ENCODE measurements at places on chromosomes 7 and 10. TPM values are rescaled to one million over a fixed set of nuclear protein-coding genes. Genes with fewer than 3 reads are reported as not detected.

- H3K27me3 ChIP-seq, result no peaks in the 10 kb centered on the region
- H3K27ac ChIP-seq, result no peak overlapping the region
- H3K36me3 ChIP-seq, result no peaks in the 10 kb centered on the region
- H3K4me1 ChIP-seq, result peaks cover 39% of the 10 kb centered on the region
- no peak overlapping the region for H3K4me3 ChIP-seq
These were observed 1.7 kb upstream of the UPP1 start for GRCh38 chr7:48087349-48087748.

DNA sequence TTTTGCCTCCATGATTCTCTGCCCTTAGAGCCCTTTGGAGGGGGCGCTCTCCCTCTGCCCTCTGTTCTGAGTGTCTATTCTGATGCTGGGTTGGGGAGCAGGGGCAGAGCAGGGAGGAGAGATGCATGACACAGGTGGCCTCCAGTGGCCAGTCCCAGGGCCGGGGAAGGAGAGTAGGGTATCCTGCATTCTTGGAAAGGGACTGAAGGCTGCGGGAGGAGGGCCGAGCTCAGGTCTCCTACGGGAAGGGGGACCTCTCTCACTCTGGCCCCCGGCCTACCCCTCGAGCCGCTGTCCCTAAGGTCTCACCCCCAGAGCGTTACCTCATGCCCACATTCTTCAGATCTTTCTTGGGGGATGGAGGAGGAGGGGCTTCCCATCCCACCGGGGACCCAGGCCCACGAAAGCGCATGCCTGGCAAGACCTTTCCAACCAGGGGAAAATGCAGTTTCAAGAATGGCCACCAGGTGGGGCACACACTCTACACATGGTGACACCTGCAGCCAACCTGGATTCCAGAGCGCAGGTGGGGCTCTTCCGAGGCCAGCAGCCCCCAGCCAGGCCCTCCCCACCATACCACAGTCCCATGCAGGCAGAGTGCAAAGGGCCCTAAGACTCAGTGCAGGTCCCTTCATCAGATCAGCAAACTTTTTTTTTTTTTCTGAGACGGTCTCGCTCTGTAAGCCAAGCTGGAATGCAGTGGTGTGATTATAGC is 86.4 kb downstream of the MYL10 start:
- no peaks in the 10 kb centered on the region for H3K4me1 ChIP-seq
- no peak overlapping the region for H3K27ac ChIP-seq
- H3K36me3 ChIP-seq, result no peaks in the 10 kb centered on the region

- no peak overlapping the region for H3K27ac ChIP-seq
- no peaks in the 10 kb centered on the region for H3K27me3 ChIP-seq
- no peaks in the 10 kb centered on the region for H3K36me3 ChIP-seq
- DNase-seq, result no peak
- H3K4me3 ChIP-seq, result no peak overlapping the region
These were observed 1.0 kb upstream of the PILRA start for GRCh38 chr7:100372256-100372655.

DNA sequence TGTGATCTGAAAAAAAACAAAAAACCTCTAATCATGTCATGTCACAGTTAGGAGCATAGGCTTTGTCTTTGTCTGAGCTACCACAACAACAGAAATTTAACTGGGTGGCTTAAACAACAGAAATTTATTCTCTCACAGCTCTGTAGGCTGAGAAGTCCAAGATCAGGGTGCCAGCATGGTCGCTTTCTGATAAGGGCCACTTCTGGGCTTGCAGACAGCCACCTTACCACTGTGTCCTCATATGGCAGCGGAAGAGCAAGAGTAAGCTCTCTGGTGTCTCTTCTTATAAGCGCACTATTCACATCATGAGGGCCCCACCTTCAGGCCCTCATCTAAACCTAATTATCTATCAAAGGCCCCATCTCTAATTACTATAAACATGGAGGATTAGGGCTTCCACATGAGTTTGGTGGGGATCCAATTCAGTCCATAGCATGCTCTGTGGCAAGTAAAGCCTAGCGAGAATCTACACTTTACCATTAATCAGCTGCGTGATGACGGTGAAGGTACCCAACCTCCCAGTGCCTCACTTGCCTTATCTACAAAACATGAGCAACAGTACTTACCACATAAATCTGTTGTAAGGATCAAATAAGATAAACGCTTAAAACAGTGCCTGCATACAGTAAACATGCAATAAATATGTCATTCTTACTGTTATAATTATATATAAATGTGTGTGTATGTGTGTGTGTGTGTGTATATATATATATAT is 17.3 kb downstream of the ZNF438 start:
- no peaks in the 10 kb centered on the region for H3K36me3 ChIP-seq
- no peak overlapping the region for H3K27ac ChIP-seq
- no peak for DNase-seq
- H3K4me3 ChIP-seq, result no peak overlapping the region

DNA sequence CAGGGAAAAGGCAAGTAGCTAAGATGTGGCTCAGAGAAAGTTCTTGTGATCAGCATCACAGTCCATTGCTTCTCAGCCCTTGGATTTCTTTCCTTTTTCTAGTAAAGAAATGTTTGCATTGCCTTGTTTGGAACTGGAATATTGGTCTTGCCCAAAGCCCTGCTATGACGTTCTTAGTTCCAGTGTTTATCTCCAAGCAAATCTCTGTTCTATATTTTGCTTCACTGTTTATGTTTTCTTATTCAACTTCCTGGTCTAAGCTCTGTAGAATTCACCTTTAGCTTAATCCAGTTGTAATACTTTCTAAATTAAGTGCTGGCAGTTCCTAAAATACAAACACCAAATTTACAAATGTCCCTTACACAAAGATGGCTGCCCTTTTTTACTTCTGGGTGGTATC is 88.7 kb upstream of the ZNF438 start:
- no peaks in the 10 kb centered on the region for H3K36me3 ChIP-seq
- H3K4me3 ChIP-seq, result no peak overlapping the region
- no peak for DNase-seq
- no peak overlapping the region for H3K27ac ChIP-seq

- H3K36me3 ChIP-seq, result peaks cover 14% of the 10 kb centered on the region
- peak overlapping the region; percentile 54 for H3K27ac ChIP-seq
- H3K4me1 ChIP-seq, result peaks cover 18% of the 10 kb centered on the region
- peak; percentile 40 for DNase-seq
These were observed 498 bp downstream of the NDST2 start for GRCh38 chr10:73810735-73811465.

DNA sequence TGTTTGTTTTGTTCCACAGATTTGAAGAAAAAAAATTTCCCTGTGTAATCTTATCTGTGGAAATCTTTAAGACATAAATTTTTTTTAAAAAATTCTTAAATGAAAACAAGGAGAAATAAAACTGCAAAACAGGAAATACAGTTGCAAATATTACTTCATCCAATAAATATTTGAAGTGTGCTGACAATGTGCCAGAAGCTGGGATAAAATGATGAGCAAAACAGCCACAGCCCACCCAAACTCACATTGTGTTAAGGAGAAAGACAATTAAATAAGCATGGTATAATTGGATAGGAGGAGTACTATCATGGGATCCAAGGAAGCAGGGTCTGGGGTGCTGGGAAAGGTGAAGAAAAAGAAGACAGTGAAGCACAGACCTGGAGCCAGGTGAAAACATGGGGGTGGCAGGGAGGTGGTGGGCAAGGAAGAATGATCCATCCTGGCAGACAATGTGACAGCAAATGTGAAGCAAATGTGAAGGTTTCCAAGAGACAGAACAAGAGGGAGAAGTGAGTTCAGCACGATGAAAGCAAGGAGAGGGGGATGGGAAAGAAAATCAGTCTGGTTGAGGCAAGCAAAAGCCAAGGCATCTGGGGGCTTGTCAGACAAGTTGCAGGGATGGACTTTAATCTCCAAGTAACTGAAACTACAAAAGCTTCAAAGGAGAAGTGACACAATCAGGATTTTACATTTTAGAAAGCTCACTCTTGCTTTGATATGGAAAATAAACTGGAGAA is 135.9 kb downstream of the HIBADH start:
- no peaks in the 10 kb centered on the region for H3K4me1 ChIP-seq
- no peak overlapping the region for H3K4me3 ChIP-seq

GRCh38 chr7:105257338-105257737 is 131.4 kb downstream of the SRPK2 start:
- no peaks in the 10 kb centered on the region for H3K27me3 ChIP-seq
- DNase-seq, result peak; percentile 24
- no peak overlapping the region for H3K27ac ChIP-seq
- H3K4me1 ChIP-seq, result peaks cover 14% of the 10 kb centered on the region

The GATAD1 gene
- total RNA-seq, result 57.1 TPM

DNA sequence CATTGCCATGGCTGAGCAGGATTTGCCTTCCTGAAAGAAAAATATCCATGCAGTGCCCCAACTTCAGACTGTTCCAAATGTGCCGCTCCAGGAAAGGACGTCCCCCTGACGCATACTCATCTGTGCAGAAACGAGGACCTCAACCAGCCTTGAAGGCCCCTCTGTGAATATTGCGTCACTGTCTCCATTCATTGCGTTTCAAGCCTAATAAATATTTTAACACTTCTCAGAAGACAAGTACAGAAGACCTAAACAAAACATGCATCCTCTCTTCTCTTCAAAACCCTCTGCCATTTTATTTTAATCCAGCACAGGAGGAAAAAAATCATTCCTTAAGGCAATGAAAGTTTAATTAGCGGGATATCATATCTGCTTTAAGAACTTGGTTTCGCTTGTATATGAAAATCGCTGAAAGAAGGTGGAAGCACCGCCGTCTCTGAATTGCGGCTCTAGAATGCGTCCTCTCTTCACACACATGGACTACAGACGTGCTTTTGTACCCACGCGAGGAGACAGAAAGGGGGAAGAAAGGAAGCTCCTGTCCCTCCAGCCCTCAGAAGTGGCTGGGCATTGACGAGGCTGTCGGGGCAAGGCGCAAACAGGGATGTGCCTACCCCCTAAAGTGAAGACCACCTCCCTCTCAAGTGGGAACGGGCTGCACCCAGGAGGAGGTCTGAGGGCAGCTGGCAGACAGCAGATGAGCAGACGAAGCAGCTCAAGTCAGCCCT is 36.8 kb downstream of the RGS10 start:
- no peak for DNase-seq
- H3K4me3 ChIP-seq, result no peak overlapping the region
- H3K27me3 ChIP-seq, result peaks cover 19% of the 10 kb centered on the region

The NEURL1 gene
- 2.6 TPM for total RNA-seq

The CAPZA2 gene
- 188 TPM for total RNA-seq

DNA sequence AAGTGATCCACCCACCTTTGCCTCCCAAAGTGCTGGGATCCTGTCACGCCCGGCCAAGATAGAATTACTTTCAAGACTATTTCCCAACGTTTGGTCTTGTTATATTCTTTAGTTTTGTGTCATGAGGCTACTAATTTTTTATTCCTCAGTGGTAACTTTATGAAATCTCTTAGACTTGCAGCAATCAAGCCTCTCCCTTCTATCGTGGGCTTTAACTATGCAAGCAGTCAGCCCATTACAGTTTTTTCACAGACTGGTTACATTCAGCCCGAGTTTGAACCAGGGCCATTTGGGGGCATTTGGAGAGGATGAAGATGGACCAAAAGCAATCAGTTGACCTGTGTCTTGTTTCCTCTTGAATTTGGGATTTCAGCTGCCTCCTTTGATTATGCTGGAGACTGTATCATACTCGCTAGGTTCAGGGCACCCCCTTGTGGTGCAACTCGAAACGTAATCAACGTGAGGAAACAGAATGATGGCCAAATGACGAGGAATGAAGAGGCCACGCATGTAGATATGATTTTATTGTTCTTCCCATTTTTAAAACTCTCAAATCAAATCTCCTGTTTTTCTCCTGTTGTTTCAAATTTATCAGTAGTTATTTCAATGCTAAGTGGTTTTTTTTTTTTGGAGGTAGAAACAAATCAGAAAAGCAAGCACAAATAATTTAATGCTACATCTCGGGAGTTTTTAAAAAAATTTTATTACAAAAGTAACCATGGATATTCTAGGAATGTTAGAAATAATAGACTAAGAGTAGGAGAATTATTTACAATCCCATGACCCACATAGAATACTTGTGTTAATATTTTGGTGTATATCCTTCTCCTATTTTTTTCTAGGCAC is 151.6 kb downstream of the KIAA1217 start:
- DNase-seq, result peak; percentile 79
- H3K27me3 ChIP-seq, result no peaks in the 10 kb centered on the region
- H3K4me1 ChIP-seq, result peaks cover 2% of the 10 kb centered on the region
- peaks cover 2% of the 10 kb centered on the region for H3K36me3 ChIP-seq

The ATG9B gene
- not detected for total RNA-seq

The PLOD3 gene
- 59.7 TPM for total RNA-seq

- H3K4me1 ChIP-seq, result no peaks in the 10 kb centered on the region
- H3K27me3 ChIP-seq, result peaks cover 16% of the 10 kb centered on the region
- H3K27ac ChIP-seq, result no peak overlapping the region
- no peak for DNase-seq
- no peaks in the 10 kb centered on the region for H3K36me3 ChIP-seq
- H3K4me3 ChIP-seq, result no peak overlapping the region
These were observed 330.9 kb upstream of the COBL start for GRCh38 chr7:51647486-51647885.

The C7orf57 gene
- total RNA-seq, result 0.06 TPM

The ARMC3 gene
- not detected for total RNA-seq

GRCh38 chr10:32956365-32957197 is 1.4 kb downstream of the ITGB1 start:
- H3K27ac ChIP-seq, result no peak overlapping the region
- 0 out of 2 replicates have a peak, but pooled peaks cover 7% of the 10 kb centered on the region for H3K36me3 ChIP-seq
- peak; percentile 35 for DNase-seq
- peak overlapping the region; percentile 97 for H3K4me3 ChIP-seq
- H3K27me3 ChIP-seq, result no peaks in the 10 kb centered on the region

The WDR86 gene
- total RNA-seq, result 1.0 TPM

GRCh38 chr10:10498781-10499180 is 518.9 kb upstream of the CELF2 start:
- no peak for DNase-seq
- H3K27ac ChIP-seq, result no peak overlapping the region
- H3K4me1 ChIP-seq, result no peaks in the 10 kb centered on the region
- H3K36me3 ChIP-seq, result no peaks in the 10 kb centered on the region

The ANKRD1 gene
- total RNA-seq, result 2.6 TPM

The UNCX gene
- 0.30 TPM for total RNA-seq

DNA sequence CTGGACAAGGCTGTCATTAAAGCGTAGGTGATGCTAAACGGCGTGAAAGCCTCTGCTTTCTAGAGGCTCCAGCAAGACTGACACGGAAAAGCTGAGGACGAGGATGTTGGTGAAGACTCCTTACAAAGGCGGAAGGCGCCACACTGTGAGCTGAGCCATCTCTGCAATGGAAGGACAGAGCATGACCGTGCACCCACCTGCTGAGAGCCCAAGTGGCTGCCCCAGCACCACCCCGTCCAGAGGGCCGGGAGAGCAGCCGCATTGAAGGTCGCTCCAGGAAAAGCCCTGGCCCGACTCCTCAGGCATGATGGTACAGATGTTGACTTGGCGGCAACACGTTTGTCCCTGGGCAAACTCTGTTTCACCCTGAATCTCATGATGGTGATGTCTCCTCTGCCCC is 492.7 kb downstream of the DNAJB6 start:
- no peak overlapping the region for H3K27ac ChIP-seq
- H3K4me1 ChIP-seq, result no peaks in the 10 kb centered on the region
- no peaks in the 10 kb centered on the region for H3K36me3 ChIP-seq
- H3K4me3 ChIP-seq, result no peak overlapping the region
- H3K27me3 ChIP-seq, result peaks cover 12% of the 10 kb centered on the region
- DNase-seq, result no peak

GRCh38 chr10:3048119-3049019 is 19.0 kb upstream of the PFKP start:
- no peaks in the 10 kb centered on the region for H3K36me3 ChIP-seq
- no peaks in the 10 kb centered on the region for H3K4me1 ChIP-seq
- no peak overlapping the region for H3K4me3 ChIP-seq
- no peaks in the 10 kb centered on the region for H3K27me3 ChIP-seq
- no peak for DNase-seq

GRCh38 chr7:156363751-156364150 is 276.8 kb upstream of the RNF32 start:
- no peak overlapping the region for H3K27ac ChIP-seq
- H3K27me3 ChIP-seq, result peaks cover 43% of the 10 kb centered on the region
- H3K4me1 ChIP-seq, result no peaks in the 10 kb centered on the region
- no peak for DNase-seq
